ENCODE measurements at places on chromosomes 5 and 9. TPM values are rescaled to one million over a fixed set of nuclear protein-coding genes. Genes with fewer than 3 reads are reported as not detected.

- no peaks in the 10 kb centered on the region for H3K4me1 ChIP-seq
- no peaks in the 10 kb centered on the region for H3K36me3 ChIP-seq
- no peaks in the 10 kb centered on the region for H3K27me3 ChIP-seq
- no peak overlapping the region for H3K4me3 ChIP-seq
- no peak overlapping the region for H3K27ac ChIP-seq
Measured at GRCh38 chr5:40813698-40814281, 15.6 kb upstream of the PRKAA1 start.

Gene PCDHB16
- total RNA-seq: 10.2 TPM

DNA sequence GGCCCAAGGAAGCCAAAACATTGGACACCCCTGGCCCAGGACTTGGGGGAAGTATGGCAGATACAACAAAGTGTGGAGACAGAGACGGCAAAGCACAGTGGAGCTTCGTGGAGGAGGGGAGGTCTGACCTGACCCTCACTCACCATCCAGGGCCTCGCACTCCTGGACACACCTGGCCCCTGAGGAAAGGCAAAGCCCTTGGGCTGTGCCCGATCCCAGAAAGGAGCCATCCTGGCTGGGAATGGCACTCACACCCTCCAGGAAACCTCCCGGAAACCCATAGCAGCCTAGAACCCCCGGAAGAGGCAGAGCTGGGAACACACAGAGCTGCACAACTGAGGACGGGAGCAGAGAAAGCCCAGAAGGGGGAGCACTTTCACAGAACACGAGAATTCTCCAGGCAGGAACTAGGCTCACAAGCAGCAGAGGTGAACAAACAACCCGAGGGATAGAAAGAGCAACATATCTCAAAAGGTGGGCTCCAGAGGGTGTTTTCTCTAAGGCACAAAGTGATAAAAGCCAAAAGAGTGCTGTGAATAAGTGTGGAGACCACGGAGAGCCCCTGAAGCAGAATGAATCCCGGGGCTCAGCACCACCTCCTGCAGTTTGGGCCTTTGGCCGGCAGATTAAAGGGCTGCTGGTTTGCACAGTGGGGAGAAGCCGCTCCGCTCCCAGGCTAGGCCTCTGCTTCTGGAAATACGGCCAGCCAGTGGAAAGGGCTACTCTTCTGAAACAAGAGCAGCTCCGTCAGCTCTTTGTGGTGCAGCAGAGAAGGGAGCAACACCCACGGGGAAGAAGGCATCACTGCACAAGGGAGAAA, 108.2 kb downstream of the UBE2R2 start:
- no peak overlapping the region for H3K4me3 ChIP-seq
- H3K4me1 ChIP-seq: no peaks in the 10 kb centered on the region
- H3K27me3 ChIP-seq: no peaks in the 10 kb centered on the region
- DNase-seq: peak; percentile 51
- H3K27ac ChIP-seq: peak overlapping the region; percentile 33

Gene NR4A3
- total RNA-seq: under 0.01 TPM

- H3K27ac ChIP-seq: no peak overlapping the region
- no peaks in the 10 kb centered on the region for H3K36me3 ChIP-seq
- no peaks in the 10 kb centered on the region for H3K27me3 ChIP-seq
- H3K4me1 ChIP-seq: no peaks in the 10 kb centered on the region
- DNase-seq: no peak
Measured at GRCh38 chr5:153463806-153464205, 26.7 kb upstream of the GRIA1 start.

Gene GKAP1
- total RNA-seq: 24.8 TPM

Gene STK32A
- total RNA-seq: 0.51 TPM

Gene SLC23A1
- not detected for total RNA-seq

Gene INSL4
- not detected for total RNA-seq

Gene GFI1B
- total RNA-seq: 0.14 TPM

Gene HK3
- 6.9 TPM for total RNA-seq

- no peak for DNase-seq
- H3K4me1 ChIP-seq: no peaks in the 10 kb centered on the region
- no peaks in the 10 kb centered on the region for H3K27me3 ChIP-seq
- no peak overlapping the region for H3K4me3 ChIP-seq
Measured at GRCh38 chr5:15234366-15234765, 265.6 kb upstream of the FBXL7 start.

DNA sequence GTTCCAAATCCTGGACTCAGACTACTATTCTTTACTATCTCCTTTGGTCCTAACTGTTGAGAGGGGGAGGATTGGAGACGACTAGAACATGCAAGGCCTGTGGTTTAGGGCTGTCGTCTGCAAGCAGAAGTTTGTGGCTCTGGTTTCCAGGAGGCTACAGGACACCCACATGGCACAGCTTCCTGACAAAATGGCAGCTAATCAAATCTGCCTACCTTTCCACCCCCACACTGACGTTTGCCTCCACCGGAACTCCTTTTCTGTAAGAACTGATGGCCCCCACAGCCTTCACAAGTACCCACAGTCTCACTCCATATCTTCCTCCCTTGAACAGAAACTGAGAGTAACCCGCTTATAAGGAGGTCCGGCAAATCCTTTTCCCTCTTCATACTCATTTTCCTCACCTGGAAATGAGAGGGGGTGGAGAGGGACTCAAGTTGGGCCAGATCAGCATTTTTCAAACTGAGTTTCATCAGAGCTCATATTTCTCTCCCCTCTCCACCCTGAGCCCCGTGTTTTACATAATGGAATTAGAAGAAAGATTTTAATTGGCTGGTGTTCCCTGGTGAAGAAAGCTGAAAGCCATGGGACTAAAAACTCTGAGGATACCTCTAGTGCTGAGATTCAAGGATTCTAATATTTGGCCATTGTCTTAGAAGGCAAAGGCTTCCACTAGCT, 5.2 kb downstream of the SLC31A2 start:
- no peaks in the 10 kb centered on the region for H3K36me3 ChIP-seq
- H3K27me3 ChIP-seq: no peaks in the 10 kb centered on the region
- H3K4me1 ChIP-seq: no peaks in the 10 kb centered on the region
- no peak overlapping the region for H3K27ac ChIP-seq
- DNase-seq: no peak

DNA sequence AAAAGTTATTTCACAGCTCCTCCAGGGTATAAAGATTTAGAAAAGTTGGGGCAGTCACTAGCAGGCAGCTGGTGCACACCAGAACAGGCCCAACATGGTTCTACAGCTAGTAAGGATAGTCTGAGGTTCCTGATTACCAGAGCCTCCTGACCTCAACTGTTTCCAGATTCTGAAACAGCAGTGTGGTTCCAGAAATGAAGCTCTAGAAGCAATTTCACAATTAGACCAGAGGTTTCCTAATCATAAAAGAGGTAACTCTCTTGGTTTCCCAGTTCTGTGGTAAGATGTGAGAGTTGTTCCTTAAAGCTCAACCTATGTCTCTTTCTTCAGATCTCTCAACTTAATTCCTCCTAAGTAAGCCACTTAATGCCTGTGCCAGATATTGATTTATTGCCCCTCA, 11.9 kb downstream of the AGTPBP1 start:
- no peak overlapping the region for H3K4me3 ChIP-seq
- H3K27ac ChIP-seq: no peak overlapping the region
- no peak for DNase-seq
- H3K27me3 ChIP-seq: no peaks in the 10 kb centered on the region
- H3K36me3 ChIP-seq: no peaks in the 10 kb centered on the region
- H3K4me1 ChIP-seq: no peaks in the 10 kb centered on the region

- no peak overlapping the region for H3K27ac ChIP-seq
- H3K36me3 ChIP-seq: no peaks in the 10 kb centered on the region
- H3K27me3 ChIP-seq: no peaks in the 10 kb centered on the region
- no peaks in the 10 kb centered on the region for H3K4me1 ChIP-seq
- no peak overlapping the region for H3K4me3 ChIP-seq
- no peak for DNase-seq
Measured at GRCh38 chr5:73858776-73859175, 232.8 kb downstream of the ARHGEF28 start.
